ENCODE measurements at places on chromosomes 4 and X.

GRCh38 chr4:53349091-53349491 lies 16.8 kb downstream of the SCFD2 start:
- no peak for DNase-seq

DNA sequence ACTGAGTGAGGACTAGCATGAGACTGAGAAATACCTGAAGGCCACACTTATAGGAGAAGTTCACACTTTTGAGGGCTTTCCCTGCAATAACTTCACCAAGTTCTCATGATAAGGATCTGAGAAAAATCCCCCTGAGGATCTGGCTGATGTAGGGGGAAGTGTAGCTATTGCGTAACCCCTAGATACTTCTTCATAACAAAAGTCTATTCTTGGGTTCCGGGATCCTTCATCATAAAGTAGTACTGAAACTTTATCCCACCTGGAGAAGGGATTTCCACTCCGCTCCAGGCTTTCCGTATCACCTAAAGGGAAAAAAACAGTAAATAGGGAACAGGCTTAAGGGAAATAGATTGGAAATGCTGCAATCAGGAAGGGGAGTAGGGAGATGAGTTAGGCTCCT lies 13.3 kb downstream of the USP27X start:
- DNase-seq, result no peak

GRCh38 chr4:99324361-99324760 lies 3.2 kb upstream of the ADH1B start:
- no peak for DNase-seq

GRCh38 chr4:183201331-183201730 lies 102.3 kb downstream of the WWC2 start:
- no peak for DNase-seq

GRCh38 chrX:118249146-118249545 lies 96.8 kb upstream of the WDR44 start:
- DNase-seq, result no peak

DNA sequence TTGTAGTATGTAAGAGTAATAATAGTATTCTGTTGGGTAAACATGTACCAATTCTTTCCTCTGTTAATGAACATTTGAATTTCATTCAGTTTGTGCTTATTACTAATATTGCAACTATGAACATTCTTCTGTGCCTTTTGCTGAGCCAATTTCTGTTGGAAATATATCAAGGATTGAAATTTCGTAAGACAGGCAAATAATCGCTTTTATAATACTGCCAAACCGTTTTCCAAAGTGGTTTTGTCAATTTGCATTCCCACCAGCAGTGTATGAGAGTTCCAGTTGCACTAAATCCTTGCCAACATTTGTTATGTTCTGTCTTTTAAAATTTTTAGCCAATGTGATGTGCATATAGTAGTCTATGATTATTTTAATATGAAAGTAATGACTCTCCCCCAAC lies 38.6 kb downstream of the MAGEB17 start:
- no peak for DNase-seq

GRCh38 chr4:78669453-78669852 lies 106.7 kb upstream of the BMP2K start:
- no peak for DNase-seq
